ENCODE measurements at places on chromosomes 3 and 15.

DNA sequence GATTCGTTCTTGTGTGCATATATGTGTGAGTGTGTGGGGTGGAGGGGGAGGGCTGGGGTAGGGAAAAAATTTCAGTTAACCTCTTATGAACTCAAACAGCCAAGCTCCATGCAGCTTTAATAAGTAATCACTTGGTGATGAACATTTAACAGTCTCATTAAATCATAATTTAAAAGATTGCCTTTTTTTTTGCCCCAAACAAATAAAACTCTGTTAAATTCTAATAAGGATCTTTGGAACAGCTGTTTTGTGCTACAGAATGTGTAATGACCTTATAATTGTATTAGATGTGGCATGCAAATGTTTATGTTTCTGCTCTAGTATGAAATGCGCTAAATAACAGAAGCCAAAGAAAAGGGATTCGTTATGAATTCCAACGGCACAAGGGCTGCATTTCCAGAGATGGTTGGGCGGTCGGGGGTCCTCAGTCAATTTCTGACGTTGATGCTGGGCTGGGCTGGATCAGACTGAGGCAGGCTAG, 80.0 kb upstream of the RORA start:
- DNase-seq = no peak

GRCh38 chr3:111748132-111748531, 110.9 kb upstream of the PHLDB2 start:
- no peak for DNase-seq

DNA sequence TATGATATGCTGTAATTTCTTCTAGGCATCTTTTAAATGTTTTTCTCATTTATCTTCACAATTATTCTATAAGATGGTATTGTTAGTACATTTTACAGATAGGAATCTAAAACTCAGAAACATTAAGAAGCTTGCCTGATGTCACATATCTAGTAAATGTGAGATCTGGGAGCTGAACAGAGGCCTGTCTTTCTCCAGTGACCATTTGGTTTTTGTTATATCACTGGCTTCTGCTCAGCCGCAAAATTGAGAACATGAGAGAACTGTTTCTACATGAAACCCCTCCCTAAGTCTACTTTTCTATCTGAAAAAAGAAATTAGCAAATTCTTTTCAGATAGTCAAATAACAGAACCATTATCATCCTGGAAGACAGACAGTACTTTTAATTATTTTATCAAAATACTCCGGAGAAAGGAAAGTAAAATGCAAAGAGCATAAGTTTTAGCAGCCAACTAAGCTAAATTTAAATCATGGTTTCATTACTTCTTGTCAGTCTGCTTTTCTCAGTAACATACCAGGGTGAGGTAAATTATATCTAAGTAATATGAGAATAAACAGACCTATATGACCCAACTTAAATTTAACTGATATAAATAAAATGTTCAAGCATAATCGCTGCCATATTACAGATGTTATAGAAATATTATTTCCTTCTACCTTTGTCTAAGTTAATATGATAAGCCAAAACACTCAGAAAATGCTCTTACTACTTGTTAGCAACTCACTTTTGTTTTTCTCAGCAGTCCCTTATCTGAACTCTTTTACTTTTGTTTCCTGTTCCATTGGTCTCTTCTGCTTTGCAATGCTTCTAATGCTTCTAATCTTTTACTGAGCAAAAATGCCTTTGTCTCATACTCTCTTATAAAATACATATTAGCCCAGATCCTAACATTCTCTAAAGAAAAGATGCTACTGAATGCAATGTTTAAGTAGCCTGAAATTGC, 68.0 kb upstream of the MBNL1 start:
- no peak for DNase-seq

- DNase-seq = no peak
Measured at GRCh38 chr3:15165061-15165460, 41.0 kb upstream of the CAPN7 start.

- no peak for DNase-seq
Measured at GRCh38 chr3:27171113-27171512, 198.1 kb downstream of the NEK10 start.

- no peak for DNase-seq
Measured at GRCh38 chr15:39807791-39808190, 25.1 kb upstream of the FSIP1 start.

- DNase-seq = no peak
Measured at GRCh38 chr15:63186065-63186464, 3.3 kb upstream of the RAB8B start.

Measured in activated T-cell treated with anti-CD3 and anti-CD28 coated beads for 24 hours (primary cell).